ENCODE measurements at places on chromosomes 2 and 18. TPM values are rescaled to one million over a fixed set of nuclear protein-coding genes. Genes with fewer than 3 reads are reported as not detected.

The PECR gene
- polyA plus RNA-seq, result 8.1 TPM

The STAT1 gene
- polyA plus RNA-seq, result 36.5 TPM

DNA sequence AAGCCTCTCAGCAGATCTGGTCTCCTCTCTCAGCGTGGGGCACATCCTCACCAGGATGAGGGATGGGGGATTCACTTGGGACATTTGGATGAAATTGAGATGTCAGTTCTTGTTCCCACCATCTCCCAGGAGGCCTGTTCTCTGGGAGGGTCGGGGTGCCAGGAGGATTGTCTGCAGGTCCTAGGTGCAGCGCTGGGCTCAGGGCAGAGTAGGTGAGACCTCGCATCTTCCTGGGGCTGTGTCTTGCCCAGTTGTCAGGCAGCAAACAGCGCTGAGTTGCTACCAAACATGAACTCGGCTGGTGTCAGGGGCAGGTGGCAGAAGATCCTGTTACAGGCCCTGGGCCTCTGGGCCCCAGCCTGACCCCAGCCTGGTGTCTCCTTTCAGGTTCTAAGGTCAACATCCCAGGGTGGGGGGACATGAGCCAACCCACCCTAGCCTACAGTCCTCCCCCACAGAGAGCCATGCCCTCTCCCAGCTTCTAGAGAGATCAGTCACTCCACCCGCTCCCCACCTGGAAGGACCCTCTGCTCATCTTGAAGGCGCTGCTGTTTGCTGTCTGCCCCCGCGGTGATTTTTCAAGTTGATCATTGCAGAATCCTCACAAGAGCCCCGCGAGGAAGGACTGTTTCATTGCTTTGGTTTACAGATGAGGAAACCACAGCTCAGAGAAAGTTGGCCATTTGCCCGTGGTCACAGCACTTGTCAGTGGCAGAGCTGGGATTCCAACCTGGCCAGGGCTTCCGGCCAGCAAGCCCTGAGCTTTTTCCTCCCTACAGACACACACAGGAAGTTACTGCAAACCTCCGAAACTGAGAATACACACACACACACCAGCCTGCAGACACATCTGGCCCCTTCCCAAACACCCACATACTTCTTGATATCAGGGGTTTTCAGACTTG is 83.9 kb downstream of the STPG4 start:
- peak; percentile 68 for DNase-seq

GRCh38 chr2:1572638-1573037 is 159.4 kb downstream of the TPO start:
- no peak for DNase-seq

DNA sequence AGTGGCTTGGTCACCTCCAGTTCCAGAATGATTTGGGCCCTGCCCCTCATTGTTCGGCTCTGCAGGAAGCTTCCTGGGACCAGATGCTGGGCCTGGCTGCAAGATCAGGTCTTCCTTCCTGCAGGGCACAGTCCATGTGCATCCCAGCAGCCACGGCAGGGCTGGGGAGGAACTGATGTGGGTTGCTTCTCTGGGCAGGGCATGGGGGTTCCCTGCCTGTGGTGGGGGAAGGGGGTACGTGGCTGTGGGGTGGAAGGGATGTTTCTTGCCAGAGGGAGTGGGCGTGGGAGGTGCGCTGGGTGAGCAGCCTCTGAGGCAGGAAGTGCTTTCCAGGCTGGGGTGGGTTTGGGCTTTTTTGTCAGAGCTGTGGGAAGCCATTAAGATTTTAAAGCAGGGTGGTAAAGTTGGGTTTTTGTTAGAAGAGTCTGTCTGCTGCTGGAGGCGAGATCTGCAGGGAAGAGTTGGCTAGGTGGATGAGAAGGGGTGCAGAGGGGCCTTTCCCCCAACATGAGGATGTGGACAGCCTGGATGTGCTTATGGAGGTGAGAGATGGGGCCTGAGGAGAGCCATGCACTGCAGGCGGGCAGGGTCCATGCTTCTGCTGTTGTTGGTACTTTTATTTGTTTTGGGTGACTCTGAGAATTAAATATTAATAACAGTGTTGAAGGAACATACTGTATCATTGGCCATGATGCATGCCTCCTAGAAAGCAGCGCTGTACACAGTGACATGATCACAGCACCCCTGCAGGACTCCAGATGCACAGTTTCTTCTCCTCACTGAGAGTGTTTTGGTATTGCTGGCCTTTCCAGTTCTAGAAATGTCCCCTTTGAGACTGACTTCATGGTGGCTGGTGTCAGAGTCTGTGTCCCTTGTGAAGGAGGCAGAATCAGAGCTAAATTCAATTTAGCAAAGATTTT is 45.3 kb downstream of the DGKD start:
- DNase-seq, result no peak

GRCh38 chr2:224722250-224722649 is 6.1 kb upstream of the CCDC195 start:
- DNase-seq, result no peak

GRCh38 chr2:237072067-237072931 is 13.4 kb upstream of the COPS8 start:
- peak; percentile 69 for DNase-seq

Measured in hindlimb muscle (tissue), 1 donor.